Renal pelvis (tissue), 12 donors: ENCODE measurements at places on chromosomes 13 and 19. TPM values are rescaled to one million over a fixed set of nuclear protein-coding genes. Genes with fewer than 3 reads are reported as not detected.

- no peak for DNase-seq
Measured at GRCh38 chr13:73937441-73937840, 196.8 kb downstream of the KLF12 start.

DNA sequence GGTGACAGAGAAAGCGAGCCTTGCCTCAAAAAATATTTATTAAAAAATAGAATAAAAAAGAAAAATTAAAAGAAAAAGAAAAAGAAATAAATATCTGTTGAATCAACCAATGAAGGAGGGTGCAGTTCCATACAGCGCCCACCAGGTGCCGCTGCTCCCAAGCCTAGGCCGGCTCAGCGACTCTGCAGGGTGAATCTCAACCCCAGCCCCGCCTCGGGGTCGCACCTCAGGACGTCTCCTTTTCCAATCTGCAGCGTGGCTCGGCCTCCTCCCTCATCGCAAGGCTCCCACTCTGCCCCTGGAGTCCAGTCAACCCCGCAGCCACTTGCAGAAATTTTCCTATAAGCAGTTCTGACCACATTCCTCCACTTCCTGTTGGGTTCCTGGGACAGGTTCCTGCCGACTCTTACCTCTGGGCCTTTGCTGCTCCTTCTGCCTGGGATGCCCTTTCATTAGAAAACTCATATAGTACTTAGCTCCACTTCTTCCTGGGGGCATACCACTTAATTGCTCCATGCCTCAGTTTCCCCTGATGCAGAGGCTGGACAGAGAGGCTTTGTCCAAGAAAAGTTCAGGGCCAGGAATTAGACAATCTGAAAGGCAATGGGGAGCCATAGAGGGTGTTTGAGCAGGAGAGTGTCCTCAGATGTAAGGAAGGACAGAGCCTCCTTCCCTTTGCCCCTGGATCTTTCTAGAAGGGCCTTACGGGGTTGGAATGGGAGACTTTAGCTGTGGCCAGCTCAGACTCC, 24.3 kb downstream of the NFILZ start:
- peak; percentile 33 for DNase-seq

- no peak for DNase-seq
Measured at GRCh38 chr13:40061466-40062450, 406.3 kb downstream of the COG6 start.

GRCh38 chr13:77345150-77345780, 18.4 kb upstream of the MYCBP2 start:
- peak; percentile 19 for DNase-seq

- no peak for DNase-seq
Measured at GRCh38 chr13:91369441-91369831, 21.9 kb downstream of the MIR17HG start.

- DNase-seq = peak; percentile 87
Measured at GRCh38 chr19:6516018-6516658, 14.0 kb upstream of the TUBB4A start.

GRCh38 chr13:98270819-98271218, 93.8 kb upstream of the RNF113B start:
- DNase-seq = no peak

- DNase-seq = no peak
Measured at GRCh38 chr13:106010836-106011235, 524.6 kb downstream of the EFNB2 start.

DNA sequence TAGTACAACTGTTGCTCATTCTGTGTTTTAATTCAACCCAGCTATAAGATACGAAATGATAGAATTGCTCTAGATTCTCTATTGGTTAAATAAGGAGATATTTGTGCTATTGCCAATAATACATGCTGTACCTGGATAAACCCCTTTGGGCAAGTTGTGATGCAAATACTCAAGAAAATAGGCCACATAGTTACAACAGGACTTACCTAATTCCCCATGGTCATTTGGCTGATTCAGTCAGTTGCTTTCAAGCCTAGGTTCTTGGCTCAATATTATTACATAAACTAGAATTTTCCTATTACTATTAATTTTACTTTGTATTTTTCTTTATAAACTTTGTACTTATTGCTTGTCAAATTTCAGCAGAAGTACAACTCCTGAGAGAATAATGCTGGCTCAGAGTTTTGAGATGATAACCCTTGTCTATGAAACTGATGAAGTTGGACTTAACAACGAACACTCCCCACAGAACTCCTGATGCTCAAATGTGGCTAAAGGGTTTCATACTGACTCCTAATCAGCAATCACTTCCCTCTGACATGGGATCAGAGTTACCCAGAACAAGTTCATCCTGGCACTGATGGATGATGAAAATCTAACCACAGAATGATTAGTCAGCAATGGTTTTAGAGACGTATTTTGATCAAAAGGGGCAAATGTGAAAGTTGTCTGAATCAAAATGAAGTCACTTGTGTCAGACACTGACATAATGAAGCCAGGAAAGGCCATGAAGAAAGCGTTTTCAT, 221.1 kb downstream of the ITGBL1 start:
- DNase-seq = no peak

DNA sequence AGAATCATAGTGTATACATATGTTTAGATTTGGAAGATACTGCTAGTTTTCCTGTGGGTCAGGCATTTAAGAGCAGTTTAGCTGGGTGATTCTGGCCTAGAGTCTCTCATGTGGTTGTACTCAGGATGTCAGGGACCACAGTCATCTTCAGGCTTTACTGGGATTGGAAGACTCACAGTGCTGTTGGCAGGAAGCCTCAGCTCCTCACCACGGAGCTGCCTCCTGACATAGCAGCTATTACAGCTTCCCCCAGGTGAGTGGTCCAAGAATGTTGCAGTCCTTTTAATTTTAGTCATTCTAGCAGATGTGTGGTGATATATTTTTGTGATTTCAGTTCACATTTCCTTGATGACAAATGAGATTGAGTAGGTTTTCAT, 16.9 kb upstream of the GPR18 start:
- no peak for DNase-seq

GRCh38 chr13:33205804-33206221, 79.7 kb downstream of the STARD13 start:
- DNase-seq = no peak

DNA sequence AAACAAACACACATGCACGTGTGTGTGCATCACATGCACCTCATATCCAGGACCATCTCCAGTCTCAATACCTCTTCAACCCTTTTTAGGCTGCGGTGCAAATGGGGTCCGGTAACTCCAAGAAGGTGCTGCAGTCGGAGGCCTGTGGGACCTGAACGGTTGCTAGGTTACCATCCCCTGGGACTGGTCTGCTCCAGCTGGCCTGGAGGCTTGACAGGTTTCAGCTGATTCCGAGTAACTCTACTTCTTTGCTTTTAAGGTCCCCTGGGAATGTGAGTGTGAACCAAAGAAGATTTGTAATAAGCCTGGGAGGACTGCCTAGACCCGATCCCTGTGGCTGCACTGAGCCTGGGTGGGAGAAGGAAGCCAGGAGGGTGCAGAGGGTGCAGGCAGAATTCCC, 117.5 kb downstream of the CCNA1 start:
- DNase-seq = no peak

DNA sequence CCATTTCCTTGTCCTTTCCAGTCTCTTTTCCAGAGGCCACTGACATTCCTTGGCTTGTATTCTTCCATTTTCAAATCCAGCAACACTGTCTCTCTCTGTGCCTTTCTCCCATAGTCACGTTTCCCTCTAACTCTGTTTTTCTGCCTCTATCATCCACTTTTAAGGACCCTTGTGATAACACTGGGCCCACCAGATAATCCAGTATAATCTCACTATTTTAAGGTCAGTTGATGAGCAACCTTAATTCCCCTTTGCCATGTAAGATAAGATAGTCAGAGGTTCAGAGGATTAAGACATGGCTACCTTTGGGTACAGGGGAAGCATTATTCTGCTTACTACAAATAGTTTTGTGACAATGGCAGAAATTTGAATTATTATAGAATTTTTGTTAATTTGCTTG, 45.7 kb upstream of the N4BP2L1 start:
- no peak for DNase-seq

GRCh38 chr13:20706661-20707060, 3.2 kb downstream of the IL17D start:
- DNase-seq = no peak

GRCh38 chr19:16283210-16284061, 41.2 kb upstream of the KLF2 start:
- DNase-seq = peak; percentile 70

DNA sequence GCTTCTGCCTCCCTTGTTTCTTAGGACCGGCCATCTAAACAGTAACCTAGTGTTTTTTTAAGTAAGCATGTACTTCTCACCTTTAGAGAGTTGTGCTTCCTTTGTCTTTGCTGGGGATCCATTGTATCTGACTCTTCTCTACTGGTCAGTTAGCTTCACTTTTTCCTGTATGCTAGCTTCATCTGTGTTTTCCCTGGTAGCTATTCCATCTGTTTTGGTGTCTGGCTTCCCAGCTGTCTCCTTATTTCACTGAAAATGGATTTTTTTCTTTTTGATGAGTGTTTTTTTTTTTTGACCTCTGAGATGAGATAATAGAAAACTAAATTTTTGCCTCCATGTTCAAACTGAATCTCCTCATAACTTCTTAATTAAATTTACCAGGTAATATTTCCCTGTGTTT, 637.0 kb upstream of the SLC10A2 start:
- no peak for DNase-seq

GRCh38 chr13:108551674-108552073, 77.7 kb upstream of the MYO16 start:
- DNase-seq = no peak

GRCh38 chr13:96020155-96020575, 33.0 kb downstream of the UGGT2 start:
- peak; percentile 57 for DNase-seq

- DNase-seq = no peak
Measured at GRCh38 chr19:16095071-16095571, 16.6 kb upstream of the RAB8A start.

GRCh38 chr13:38417727-38418126, 68.1 kb downstream of the UFM1 start:
- DNase-seq = no peak

DNA sequence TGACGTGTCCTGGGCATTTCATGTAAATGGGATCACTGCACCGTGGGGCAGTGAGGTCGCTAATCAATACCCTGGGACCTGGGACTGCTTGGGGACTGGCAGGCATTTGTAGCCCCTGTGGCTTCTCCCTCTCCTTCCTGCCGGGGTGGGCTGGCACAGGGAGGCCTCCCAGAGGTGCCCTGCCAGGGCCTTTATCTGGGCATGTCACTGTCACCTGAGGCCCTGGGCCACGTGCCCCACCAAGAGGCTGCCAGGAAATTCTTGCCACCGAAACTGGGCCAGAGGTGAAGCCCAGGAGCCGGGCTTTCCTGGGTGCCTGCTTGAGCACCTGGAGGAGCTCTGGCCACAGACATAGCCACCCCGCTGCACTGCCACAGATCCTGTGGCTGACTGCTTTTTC, 1.8 kb upstream of the NMRK2 start:
- no peak for DNase-seq

GRCh38 chr13:85694992-85695391, 104.2 kb downstream of the SLITRK6 start:
- no peak for DNase-seq

- DNase-seq = no peak
Measured at GRCh38 chr19:3534375-3535234, 4.4 kb upstream of the TEKTIP1 start.

GRCh38 chr19:9018163-9018875, 8.1 kb upstream of the MUC16 start:
- no peak for DNase-seq

DNA sequence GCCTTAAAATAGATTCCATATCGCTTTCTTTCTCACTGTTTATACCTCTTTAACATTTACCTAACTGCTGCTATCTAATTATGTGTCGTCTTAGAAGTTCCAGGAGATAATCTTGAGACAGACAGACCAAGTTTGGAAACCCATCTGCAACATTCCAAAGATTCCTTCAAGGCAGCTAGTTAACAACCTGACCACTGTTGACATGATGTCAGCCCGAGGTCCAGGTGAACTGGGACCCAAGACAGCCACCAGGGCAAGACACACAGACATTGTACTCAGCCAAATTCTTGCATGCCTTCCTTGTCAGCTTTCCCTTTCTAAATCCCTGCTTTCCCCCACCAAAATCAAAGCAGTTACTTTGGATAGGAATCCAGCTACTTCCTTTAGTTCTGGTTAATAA, 1476.5 kb upstream of the PRR20A start:
- no peak for DNase-seq

DNA sequence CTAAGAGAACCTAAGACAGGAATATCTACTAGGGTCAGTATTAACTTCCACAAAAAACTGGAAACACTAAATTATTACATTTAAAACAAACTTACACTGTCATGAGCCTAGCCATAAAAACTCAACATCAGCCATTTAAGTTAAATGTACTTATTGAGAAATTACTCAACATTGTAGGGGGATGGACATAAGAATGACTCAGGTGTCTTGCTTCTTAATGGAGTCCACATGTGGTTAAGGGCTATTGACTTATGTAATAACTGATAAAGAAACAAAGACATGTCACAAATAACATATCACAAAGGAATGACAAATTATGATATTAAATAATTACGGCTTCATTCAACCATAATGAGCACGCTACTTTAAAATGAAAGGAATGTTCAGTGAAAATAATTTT, 36.2 kb downstream of the CLDN10 start:
- DNase-seq = no peak

GRCh38 chr13:22757530-22758120, 423.2 kb upstream of the SGCG start:
- DNase-seq = peak; percentile 12

DNA sequence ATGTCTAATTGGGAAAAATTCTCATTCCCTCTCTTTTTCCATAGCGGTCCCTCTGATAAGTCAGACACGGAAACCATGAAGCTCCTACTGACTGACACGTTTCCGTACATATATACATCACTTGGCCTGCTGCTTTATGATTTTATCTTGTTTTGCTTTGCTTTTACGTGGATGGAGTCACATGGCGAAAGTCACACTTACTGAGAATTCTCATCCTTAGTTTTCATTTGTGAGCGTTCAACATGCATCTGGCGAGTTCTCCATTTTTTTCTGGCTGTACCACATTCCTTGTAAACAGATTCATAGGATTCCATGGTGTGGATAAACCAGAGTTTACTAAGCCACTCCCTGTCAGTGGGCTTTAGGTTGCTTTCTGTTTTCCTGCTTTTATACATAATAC, 21.2 kb downstream of the PGPEP1 start:
- no peak for DNase-seq

GRCh38 chr13:65926750-65927171, 1303.4 kb downstream of the PCDH9 start:
- DNase-seq = no peak

Gene GADD45GIP1
- polyA plus RNA-seq = 36.2 TPM

Gene GPC5
- polyA plus RNA-seq = 4.4 TPM

Gene IGLON5
- 3.5 TPM for polyA plus RNA-seq

Gene OR7D2
- polyA plus RNA-seq = 0.06 TPM

Gene NCR1
- polyA plus RNA-seq = 0.26 TPM

Gene ZNF625
- polyA plus RNA-seq = 18.6 TPM

Gene DIRAS1
- polyA plus RNA-seq = 3.5 TPM

Gene ZNF154
- 37.7 TPM for polyA plus RNA-seq

Gene CASP14
- polyA plus RNA-seq = not detected

Gene FGF21
- polyA plus RNA-seq = not detected

Gene CGB3
- not detected for polyA plus RNA-seq

Gene CCDC169
- polyA plus RNA-seq = 6.2 TPM
